ENCODE measurements at places on chromosomes 7 and 10. TPM values are rescaled to one million over a fixed set of nuclear protein-coding genes. Genes with fewer than 3 reads are reported as not detected.

DNA sequence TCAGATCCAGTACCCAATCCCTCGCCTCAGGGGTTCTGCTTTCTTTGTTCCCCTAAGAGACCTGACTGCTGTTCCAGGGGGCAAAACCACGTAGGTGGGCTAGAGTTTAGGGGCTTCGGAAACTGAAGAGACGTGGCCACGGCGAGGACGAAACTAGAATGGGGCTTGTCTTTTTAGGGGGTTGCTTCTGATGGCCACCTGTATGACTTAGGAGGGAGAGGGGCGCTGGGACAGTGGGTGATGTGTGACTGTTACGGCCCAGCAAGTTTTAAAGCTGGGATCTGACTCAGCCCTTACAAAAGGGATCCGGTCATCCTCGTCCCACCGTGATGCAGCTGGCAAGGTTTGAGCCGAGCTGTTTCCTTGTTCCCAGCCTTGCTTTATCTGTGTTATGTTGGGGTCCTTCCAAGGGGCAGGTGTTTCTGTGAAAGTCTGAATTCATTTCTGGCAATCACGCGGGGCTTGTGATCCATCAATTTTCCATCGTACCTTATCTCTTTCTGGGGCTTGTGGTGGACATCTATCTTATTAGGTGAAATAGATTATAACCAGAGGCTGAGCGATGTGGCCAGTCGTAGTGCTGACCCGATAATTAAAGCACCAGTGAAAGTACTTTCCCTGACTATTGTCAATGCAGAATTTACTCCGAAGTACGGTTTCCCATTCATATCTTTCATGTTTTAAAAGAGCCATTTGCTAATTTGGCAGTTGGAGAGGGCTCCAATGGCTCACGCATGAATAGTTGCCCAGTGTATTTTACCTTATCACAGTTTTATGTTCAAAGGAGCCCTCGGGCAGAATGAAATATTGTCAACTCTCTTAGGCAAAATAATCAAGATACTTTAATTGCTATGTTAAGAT is 830 bp downstream of the MET start:
- peak; percentile 40 for DNase-seq

The SSMEM1 gene
- total RNA-seq, result not detected

- no peak for DNase-seq
Observed at GRCh38 chr10:95837356-95837776, 70.4 kb upstream of the CC2D2B start.

The AUTS2 gene
- total RNA-seq, result 10.3 TPM

- no peak for DNase-seq
Observed at GRCh38 chr7:107697321-107698049, 36.9 kb downstream of the SLC26A4 start.

- no peak for DNase-seq
Observed at GRCh38 chr10:31959461-31960173, 31.0 kb upstream of the ARHGAP12 start.

GRCh38 chr10:6267941-6268340 is 65.2 kb downstream of the PFKFB3 start:
- no peak for DNase-seq

Data from right cardiac atrium (tissue), 5 donors.